ENCODE measurements at places on chromosomes 11 and 22.

GRCh38 chr11:119416606-119417580 is 6.1 kb downstream of the THY1 start:
- DNase-seq = peak; percentile 65

GRCh38 chr11:61916737-61917333 is 531 bp downstream of the RAB3IL1 start:
- DNase-seq = no peak

DNA sequence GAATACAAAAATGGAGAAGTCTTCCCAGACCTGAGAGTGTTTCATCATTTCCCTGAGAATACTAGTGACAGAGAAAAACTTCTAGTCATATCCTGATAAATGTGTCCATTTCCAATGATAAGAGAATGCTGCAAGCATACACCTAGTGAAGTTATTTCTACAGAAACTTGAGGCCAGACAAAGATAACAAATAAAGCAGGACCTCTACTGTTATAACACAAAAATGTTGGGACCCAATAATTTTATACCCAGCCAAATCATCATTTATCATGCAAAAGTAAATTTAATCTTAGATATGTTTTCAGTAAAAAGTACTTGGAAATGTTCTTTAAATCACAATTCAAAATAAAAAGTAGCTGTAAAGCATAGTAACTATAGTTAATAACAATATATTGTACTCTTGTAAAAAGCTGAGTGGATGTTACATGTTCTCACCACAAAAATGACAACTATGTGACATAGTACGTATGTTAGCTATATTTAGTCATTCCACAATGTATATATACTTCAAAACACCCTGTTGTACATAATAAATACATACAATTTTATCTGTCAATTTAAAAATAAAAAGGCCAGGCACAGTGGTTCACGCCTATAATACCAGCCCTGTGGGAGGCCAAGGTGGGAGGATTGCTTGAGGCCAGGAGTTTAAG is 12.6 kb downstream of the RRAS2 start:
- no peak for DNase-seq

GRCh38 chr11:133982876-133983275 is 26.1 kb upstream of the IGSF9B start:
- DNase-seq = no peak

DNA sequence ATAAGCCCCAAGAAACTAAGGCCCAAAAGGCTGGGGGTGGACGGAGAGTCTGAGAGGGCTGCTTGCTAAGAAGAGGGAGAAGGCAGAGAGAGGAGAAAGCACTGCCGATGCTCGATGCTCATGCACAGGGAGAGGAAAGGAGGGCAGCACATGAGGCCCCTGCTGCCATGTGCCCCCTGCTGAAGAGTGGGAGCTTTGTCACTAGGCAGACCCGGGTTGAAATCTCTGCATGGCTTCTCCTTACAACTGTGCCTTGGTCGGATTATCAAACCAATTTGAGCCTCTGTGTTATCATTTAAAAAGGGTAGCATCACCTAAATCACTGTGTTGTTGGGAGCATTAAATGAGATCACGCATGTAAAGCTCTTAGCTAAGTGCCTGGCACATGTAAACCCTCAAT is 330.5 kb downstream of the NXPE2 start:
- DNase-seq = no peak

GRCh38 chr11:44998051-44998450 is 47.4 kb upstream of the TP53I11 start:
- DNase-seq = no peak

- DNase-seq = no peak
Observed at GRCh38 chr11:29963796-29964195, 53.0 kb downstream of the KCNA4 start.

DNA sequence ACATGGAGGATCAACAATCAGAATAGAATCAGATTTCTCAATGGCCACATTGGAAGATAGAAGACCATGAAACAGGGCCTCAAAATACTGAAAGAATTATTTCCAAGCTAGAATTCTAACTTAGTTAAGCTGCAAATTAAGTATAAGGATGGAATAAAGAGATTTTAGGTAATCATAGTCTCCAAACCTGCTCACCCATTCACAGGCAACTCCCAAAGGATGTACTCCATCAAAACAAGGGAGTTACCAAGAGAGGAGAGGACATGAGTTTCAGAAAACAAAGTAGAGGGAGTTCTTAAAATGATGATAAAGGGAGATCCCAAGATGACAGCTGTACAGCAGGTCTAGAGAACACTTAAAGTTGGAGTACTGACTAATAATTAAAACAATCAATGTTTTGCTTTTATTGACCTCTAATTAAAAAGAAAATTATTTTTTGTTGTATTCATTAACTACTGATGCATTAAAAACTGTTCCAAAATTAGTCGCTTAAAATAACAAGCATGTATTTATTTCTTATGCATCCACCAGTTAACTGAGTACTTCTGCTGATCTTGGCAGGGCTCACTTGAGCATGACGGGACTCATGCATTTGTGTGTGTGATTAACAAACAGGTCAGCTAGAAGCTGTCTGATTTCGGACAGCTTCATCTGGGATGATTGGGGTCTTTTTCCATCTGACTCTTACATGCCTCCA is 95.6 kb downstream of the CD44 start:
- DNase-seq = no peak

- DNase-seq = no peak
Observed at GRCh38 chr11:72534371-72535193, 100.3 kb upstream of the CLPB start.

DNA sequence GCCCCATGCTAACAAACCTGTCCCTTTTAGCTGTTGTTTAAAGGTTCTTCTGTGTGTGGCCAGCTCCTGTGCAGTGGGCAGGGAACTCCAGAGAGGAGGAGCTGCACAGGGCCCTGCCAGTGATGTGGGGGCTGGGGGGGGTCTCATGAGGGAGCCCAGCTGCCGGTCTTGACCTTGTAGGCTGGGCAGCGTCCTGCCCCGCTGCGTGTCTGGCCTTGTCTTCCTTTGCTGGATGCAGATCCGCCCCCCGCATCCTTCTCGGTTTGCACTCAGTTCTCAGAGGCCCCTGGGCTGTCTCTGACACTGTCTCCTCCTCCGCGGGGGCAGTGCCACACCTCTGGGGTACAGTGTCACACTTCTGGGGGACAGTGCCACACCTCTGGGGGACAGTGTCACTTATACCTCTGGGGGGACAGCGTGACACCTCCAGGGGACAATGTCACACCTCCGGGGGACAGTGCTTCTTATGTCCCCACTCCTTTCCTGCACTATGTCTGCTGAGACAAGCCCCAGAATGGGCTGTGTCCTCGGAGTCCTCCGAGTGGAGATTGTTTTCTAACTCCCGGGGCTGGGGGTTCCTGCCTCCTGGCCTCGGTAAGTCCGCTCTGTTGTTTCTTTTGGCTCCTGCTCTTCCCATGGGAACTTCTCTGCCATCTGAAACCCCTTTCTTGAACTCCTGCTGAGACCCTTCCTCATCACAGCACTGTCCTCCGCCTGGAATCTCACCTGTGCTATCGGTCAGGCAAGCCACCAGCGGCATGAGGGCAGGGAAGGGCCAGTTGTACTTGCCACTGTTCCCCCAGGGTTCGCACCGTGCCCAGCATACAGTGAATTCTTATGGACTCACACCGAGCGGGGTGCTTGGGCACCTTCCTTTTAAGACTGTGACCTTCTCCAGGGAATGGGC is 788.3 kb downstream of the TBC1D22A start:
- DNase-seq = no peak

DNA sequence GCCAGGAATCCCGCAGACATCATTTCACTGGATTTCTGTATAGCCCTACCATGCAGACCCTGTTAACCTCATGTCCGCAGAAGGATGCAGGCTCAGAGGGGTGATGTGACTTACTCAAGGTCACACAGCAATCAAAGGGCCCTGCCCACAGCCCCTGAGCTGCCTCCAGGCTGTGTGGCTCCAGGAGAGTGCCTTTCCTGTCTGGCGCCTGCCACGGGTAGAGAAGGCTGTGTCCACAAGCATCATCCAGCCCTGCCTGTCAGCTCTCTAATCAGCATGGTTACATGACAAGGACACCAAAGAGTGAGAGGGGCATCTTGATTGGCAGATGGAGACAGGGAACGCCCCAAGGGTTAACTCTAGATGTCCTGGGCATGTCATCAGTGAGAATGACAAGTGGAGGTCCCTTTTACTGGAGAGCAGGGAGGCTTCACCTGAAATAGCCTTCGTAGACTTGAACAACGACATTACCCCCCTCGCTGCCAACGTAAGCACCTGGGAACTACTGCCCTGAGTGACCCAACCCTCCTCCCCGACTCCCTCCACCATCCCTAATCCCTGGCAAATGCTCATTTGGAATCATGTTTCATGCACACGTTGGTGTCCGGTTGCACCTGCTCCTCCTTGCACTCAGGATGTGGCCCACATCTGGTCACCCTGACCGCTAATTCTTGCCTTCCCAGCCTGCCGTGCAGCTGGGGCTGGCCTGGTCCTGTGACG is 6.9 kb downstream of the FGF19 start:
- DNase-seq = no peak

GRCh38 chr11:76797341-76798201 is 14.4 kb downstream of the TSKU start:
- DNase-seq = no peak

DNA sequence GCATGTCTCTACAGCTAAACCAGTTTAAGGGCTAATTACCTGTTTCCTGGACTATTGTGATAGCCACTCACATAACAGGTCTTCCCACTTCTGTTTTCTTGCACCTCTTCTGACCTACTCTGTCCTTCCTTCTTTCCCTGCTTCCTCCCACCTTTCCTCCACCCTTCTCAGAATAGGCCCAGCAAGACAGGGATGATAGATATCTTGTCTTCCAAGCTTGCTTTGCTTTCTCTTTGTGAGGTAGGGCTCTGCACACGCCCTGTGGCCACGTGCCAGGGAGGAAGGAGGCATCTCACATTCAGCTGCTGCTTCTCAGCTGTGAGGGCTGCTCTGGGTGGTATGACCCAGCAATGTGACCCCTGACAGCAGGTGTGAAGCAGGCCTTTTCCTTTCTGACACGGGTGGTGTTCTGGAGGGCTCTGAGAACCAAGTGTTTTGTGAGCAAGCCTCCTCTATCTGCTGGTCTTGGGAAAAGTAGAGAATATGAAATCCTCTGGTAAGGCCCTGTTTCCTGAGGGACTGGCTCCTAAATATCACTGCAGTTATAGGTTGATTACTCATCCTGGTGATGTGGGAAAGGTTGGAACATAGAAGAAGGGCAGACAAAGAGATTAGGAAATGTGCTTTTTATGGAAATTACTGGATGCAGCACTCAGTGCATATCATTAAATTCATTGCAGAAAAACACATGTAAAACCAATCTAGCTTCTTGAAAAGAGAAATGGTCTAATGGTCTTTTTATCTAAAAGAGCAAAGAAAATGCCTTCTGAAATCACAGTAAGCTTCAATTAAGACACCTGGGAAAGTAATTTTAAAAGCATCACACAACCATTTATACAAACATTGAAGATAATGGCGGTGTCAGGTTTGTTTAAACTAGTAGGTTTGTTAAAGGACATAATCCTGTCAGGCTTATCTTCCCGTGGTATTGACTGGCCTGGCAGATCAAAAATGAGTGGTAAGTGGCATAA is 8.5 kb downstream of the AMOTL1 start:
- DNase-seq = no peak
